ENCODE measurements at places on chromosomes 12 and 14. TPM values are rescaled to one million over a fixed set of nuclear protein-coding genes. Genes with fewer than 3 reads are reported as not detected.

DNA sequence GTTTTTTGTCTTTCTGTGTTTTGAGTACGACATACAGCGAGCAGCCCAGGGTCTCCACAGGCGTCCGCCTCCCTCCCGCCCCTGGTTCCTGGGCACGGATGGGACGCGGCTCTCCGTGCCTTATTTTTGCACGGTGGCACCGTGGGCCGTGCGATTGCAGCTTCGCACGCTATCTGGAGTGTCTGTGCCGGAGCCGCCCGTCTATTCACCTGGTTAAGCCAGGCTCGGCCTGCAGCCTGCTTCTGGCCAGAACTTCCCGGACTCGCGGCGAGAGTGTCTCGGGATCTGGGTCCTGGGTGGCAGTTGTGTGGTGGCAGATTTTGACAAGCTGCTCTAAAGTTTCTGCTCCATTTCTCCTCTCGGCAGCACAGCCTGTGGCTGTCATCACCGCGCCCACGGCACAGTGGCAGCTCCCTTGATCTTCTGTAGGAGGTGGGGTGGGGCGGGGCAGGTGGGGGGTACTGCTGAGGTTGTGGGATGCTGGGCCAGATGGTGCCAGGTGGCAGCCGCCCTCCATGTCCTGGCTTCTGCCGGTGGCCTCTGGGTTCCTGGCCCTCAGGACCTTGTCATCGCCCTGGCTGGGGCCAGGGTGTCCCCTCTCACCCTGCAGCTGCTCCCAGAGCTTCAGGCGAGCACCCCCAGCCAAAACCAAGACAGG, 2.9 kb downstream of the MMP17 start:
- DNase-seq = peak; percentile 28

GRCh38 chr12:57188090-57188425, 28.5 kb upstream of the NXPH4 start:
- no peak for DNase-seq

- no peak for DNase-seq
Measured at GRCh38 chr12:106582249-106582591, 584 bp upstream of the RFX4 start.

GRCh38 chr12:123393747-123394146, 9.8 kb downstream of the KMT5A start:
- DNase-seq = peak; percentile 26

DNA sequence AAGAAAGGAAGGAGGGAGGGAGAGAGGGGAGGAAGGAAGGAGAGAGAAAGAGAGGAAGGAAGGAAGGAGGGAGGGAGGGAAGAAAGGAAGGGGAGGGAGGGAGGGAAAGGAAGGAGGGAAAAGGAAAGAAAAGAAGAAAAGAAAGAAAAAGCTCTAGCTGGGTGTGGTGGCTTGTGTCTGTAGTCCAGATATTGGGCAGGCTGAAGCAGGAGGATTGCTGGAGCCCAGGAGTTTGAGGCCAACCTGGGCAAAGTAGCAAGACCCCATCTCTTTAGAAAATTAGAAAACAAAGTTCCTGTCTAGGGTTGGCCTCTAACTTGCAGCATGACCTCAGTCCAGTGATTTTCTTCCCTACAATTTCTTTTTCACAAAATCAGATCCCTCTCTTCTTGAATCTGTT, 208.2 kb upstream of the NUDT4 start:
- no peak for DNase-seq

DNA sequence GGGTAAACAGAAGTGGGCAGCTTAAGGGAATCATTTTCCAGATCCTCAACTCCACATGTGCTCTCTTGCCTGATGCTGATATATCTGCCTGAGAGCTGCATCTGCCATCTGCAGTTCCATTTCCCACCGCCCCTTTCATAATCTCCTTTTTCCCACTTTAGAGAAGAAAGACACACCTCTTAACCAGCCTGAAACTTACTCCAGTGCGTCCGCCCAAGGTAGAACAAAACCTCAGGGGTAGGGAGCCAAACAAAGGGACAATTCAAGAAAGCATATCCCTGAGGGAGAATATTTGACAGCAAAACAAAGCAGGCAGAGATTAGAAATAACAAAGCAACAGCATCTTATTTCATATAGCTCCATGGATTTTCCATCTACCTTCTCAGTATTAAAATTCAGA, 4.3 kb downstream of the MDM1 start:
- no peak for DNase-seq

DNA sequence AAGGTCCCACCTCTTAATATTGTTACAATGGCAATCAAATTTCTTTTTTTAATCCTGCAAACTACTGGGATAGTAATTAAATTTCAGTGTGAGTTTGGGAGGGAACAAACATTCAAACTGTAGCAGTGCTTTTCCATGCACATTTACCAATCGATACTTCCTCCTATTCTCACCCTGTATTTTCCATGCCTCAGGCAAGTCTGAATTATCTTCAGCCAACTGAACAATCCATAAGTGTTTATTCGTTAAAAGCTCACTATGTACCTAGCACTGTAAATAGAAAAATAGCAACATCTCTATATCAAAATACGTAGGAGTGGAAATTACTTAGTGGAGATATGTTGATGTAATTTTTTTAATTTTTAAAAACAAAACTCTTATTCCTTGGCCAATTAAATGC, 43.5 kb downstream of the CCDC177 start:
- DNase-seq = no peak

GRCh38 chr12:110718222-110718908, 24.3 kb downstream of the PPP1CC start:
- no peak for DNase-seq

DNA sequence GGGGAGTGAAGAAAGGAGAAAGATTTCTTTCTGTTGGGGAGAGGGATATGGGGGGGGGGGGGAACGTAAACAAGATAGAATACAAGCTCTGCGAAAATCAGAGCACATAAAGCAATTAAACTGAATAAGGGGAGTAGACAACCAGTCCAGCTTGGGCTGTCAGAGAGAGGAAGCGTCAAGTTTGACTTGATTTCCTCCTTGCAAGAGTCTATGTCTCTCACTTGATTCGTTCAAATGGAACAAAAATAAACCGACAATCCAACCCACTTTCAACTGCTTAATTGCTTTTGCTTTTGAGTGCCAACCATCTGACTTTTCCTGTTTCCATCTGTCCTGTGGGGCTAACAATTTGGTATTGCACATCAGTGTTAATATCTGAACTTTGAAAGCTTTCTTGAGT, 942 bp downstream of the SYT1 start:
- DNase-seq = no peak

GRCh38 chr12:129571901-129572494, 331.8 kb downstream of the TMEM132D start:
- no peak for DNase-seq

GRCh38 chr12:125907351-125907750, 842.1 kb downstream of the AACS start:
- no peak for DNase-seq

GRCh38 chr12:81502912-81503695, 256.0 kb downstream of the PPFIA2 start:
- peak; percentile 77 for DNase-seq

- DNase-seq = peak; percentile 43
Measured at GRCh38 chr12:67193704-67194103, 75.5 kb upstream of the CAND1 start.

- no peak for DNase-seq
Measured at GRCh38 chr14:99043267-99043615, 228.8 kb downstream of the BCL11B start.

GRCh38 chr12:120735181-120735580, 9.6 kb downstream of the ACADS start:
- no peak for DNase-seq

DNA sequence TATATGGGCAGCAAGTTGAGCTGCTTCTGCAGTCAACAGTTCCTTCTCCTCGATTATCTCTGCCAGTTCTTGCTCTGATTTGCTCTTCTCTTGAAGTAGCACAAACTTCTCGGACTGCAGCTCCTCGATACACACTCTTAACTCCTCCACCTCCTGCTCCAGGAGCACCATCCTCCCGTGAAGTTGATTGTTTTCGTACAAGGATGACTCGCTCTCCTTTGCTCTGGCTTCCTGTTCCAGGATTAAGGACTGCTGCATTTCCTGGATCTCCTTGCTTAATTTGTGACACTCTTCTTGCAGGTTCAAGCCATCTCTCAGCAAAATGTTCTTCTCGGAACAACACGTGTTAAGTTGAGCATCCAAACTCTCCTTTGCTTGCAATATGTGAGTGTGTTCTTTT, 56.2 kb upstream of the VPS33A start:
- DNase-seq = peak; percentile 29

GRCh38 chr12:109766251-109766778, 52.7 kb downstream of the FAM222A start:
- DNase-seq = no peak

GRCh38 chr12:74539765-74540526, 2.3 kb downstream of the ATXN7L3B start:
- peak; percentile 6 for DNase-seq

DNA sequence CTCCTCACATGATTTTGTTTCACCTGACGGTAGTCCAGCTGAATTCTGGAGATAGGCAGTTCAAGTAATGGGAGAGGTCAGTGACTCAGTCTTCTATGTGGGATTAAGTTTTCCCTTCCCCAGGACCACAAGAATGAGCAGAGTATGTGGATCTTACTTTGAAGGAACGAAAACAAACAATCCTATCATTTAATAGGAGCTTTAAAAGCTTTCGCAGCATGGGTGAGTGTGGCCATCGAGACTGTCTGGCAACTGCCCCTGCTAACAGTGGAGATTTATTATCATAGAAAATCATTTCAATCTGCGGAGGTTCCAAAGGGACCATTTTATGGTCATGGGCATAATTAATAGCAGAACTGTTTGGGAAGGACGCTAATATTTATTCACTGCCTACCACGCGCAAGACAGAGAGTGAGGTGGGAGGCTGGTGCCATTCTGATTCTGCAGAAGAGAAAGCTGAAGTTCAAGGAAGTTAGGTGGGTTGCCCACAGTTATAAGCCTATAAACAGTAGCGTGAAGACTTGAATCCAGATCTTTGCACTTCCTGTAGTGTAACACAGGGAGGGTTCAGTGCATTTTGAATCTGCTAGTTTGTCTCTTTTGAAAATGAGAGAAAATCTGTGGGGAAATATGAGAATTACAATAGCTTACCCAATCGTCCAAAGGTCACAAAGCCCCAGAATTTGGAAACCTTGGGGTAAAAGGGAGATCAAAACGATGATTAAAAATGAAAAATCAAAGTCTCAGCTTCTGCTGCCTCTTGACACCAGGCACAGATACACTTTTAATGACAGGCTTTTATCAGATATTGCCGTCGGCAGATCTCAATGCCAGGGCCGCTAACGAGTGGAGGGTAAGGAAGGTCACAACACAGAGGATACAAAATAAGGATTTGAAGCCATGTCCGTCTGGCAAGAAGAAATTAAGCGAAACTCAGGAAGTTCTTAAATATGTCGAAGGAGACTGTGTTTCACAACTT, 209.6 kb downstream of the CRADD start:
- DNase-seq = peak; percentile 75

GRCh38 chr12:93183940-93184671, 193.6 kb upstream of the NUDT4 start:
- DNase-seq = peak; percentile 16

GRCh38 chr12:29415111-29415510, 34.1 kb upstream of the ERGIC2 start:
- no peak for DNase-seq

DNA sequence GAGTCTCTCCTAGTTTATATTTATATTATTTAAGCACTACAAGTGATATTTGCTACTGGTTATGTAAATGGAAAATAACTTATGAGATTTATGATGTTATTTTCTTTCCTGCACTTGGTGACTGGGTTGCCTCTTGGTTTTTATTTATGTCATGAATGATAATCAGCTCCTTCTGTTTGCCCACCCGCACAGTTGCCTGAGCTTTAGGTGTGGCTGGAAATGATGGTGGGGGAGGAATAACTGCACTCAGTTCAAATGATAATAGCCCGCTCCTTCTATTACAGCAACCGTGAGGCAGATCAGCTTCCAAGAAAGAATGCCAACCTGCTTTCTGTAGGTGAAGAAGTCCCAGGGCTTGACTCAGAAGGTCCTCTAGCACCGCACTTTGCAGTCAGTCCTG, 190.2 kb upstream of the CAND1 start:
- no peak for DNase-seq

DNA sequence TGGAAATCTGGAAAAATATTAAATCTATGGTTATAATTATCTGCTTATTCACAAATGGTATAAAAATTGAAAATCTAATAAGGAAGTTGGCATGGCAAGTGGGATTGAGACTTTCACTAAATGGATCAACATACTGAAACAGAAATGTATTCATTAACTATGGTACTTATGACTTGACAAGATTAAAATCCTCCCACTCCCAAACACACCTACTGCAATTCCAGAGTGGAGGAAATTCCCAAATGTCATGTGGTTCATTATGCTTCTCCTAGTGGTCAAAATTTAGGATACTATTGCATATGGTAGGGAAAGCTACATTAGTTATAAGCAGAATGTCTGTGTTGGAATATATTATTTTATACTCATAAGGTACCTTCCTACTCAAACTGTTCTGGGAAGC, 265.3 kb upstream of the PRICKLE1 start:
- DNase-seq = no peak

DNA sequence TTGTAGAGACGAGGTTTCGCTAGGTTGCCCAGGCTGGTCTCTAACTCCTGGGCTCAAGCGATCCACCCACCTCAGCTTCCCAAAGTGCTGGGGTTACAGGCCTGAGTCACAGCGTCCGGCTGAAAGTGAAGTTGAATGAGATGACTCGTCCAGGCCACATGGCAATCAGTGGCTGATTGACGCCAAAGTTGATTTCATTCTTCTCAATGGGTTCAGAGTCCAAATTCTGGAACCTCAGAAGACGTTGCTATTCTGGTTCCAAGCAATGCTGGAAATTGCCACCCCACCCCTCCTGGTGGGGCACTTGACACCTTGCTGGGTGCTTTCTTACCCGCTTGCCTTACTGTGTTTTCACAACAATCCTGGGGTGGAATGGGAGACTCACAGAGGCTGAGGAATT, 14.9 kb downstream of the ABCB9 start:
- DNase-seq = no peak

- no peak for DNase-seq
Measured at GRCh38 chr14:58537004-58537403, 100.8 kb upstream of the DACT1 start.

DNA sequence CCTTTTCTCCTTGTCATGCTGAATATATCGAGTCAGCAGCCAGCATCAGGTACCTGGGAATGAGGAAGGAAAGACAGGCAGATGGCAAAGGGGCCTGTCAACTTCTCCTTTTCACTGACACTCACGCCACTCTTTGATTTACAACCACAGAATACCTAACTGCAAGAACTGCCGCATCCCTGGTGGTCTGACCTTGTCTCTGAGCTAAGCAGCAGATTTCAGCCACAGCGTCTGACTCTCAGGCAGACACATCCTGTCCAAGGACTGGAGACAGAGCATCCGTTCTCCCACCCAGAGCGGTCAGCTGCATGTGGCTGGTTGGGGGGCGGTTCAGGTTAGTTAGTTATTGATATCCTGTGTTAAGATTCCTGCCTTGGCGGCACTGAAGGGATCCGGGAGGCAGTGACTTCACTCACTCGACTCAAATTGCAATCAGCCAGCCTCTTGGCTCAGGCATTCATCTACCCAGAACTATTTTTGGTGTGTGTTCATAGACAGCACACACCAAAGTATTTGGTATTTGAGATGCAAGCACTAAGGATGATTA, 11.2 kb upstream of the MAP1LC3B2 start:
- no peak for DNase-seq

Gene PCNX4
- total RNA-seq = 138 TPM

Gene AMDHD1
- not detected for total RNA-seq

Gene GRIP1
- 0.32 TPM for total RNA-seq

Gene MIP
- total RNA-seq = not detected

Gene NTF3
- total RNA-seq = 7.4 TPM

Gene TAS2R46
- total RNA-seq = 4.2 TPM

Gene MYRFL
- not detected for total RNA-seq

Data from fibroblast of villous mesenchyme (primary cell).